Activated CD4-positive, alpha-beta T cell treated with anti-CD3 and anti-CD28 coated beads, Interleukin-2, Interleukin-4, amounts not matched to agents 100 ng/mL and 50 ng/mL, durations not matched to agents 16 hours and 8 hours (primary cell): ENCODE measurements at places on chromosomes 3 and 15.

GRCh38 chr15:47888385-47889100 lies 171.2 kb downstream of the SEMA6D start:
- no peak for DNase-seq

DNA sequence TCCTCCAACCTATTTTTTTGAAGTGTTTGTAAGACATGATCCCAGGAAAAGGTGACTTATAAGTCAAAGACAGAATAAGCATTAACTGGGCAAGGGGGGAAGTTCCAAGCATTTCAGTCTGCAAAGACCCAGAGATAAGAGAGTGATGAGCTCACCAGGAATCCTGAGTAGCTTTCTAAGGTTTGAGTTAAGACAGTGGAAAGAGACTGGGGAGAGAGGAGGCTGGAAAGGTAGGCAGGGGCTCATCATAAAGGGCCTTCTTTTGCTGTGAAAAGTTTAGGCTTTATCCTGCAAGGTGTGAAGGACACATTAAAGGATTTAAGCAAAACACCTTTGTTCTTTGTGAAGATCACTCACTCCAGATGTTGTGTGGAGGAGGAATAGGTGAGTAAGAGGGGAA lies 438.8 kb downstream of the CHL1 start:
- no peak for DNase-seq

DNA sequence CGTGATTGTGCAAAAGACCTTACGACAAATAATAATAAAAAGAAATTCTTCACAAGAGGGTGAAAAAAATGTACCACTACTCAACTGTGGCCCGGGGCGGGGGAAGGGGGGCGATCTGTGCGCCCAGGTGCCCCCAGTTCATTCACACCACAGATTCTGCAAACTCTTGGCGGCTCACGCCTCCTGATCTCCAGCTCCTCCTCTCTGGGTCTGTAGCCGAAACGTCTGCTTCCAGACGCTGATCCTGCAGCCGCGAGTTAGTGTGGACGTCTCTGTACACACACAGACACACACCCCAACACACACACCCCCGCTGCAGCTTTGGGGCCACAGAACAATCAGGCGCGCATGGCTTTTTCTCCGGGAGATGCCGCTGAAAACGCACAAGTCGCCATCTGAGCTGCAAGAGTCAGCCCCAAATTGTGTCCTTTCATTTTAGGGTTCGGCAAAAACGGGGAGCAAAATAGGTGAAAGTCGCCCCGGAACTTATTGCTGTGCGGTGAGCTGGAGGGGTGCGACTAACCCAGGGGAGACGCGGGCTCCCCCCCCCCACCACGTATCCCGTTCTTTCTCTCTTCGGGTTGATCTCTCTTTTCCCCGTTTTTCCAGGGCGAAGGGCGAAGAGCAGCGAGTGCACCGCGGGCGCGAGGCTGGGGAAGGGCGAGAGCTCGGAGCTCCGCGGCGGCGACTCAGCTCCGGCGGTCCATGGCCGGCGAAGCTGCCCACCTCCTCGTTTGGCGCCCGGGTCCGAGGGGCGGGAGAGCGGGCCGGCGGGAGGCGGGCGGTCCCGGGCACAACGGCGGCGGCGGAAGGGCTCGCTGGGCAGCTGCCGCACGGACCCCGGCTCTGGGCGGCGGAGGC lies 505 bp upstream of the WNT5A start:
- no peak for DNase-seq

GRCh38 chr15:63226155-63226883 lies 36.9 kb downstream of the RAB8B start:
- DNase-seq, result no peak

DNA sequence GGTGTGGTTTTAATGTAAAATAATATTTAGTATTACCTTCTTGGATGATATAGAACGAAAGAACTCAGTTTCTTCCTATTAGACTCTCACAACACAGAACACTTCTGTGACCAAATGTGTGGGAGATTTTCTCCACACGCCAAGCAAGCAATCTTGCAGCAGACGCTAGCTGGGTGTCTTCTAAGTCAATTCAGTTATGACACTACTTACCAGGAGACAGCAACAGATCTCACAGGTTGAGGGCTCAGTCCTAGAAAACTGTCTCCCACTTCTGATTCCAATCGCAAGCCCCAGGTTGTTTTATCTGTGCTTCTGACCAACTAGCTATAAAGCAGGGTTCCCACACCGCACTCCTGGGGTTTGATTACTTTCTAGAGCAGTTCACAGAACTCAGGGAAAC lies 41.2 kb downstream of the HERC1 start:
- no peak for DNase-seq

GRCh38 chr3:58840949-58841348 lies 174.4 kb upstream of the FAM3D start:
- DNase-seq, result no peak

DNA sequence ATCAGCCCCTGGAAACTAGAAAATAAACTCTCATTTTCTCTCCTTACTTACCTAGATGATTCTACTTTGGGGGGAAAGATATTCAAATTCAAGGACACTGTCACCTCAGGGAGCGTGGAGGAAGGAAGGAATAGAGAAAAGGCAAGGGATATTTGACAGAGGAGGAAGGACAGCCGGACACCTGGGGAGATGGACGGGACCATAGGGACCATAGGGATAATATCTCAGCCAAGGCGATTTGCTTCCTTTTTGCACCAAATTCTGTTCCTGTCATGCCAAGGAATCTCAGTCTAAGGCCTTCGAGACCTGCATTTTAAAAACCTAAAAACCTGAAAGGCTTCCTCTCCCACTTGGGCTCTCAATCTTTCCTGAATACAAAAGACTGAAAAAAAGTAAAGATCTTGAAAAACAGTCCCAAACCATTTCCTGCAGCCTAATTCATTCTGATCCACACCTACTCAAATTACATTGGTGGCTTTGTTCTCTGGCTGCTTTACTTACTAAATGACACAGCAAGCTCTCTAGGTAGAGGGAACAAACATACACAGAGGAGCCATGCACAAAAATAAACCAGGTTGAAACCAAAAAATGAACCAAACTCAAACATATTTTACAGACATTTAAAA lies 73.9 kb upstream of the SLC24A5 start:
- DNase-seq, result no peak

- no peak for DNase-seq
Observed at GRCh38 chr3:99503350-99503749, 135.0 kb upstream of the COL8A1 start.

DNA sequence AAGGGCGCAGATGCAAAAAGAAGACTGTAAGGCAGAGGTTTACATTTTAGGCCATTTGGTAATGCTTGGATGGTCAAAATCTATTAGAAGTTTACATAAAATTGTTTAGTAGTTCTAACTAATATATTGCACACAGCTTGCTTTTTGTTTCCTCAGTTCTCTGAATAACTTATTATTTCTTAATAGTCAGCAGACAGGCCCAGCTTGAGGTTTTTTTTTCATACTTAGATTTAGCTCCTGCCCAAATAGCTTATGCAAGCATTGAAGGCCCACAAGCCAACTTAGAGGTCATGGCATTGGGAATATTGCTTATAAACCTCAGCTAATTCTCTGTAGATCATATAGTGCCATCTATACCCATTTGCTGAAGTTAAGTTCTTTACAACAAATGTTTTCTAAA lies 172.5 kb downstream of the RAP2B start:
- DNase-seq, result no peak

DNA sequence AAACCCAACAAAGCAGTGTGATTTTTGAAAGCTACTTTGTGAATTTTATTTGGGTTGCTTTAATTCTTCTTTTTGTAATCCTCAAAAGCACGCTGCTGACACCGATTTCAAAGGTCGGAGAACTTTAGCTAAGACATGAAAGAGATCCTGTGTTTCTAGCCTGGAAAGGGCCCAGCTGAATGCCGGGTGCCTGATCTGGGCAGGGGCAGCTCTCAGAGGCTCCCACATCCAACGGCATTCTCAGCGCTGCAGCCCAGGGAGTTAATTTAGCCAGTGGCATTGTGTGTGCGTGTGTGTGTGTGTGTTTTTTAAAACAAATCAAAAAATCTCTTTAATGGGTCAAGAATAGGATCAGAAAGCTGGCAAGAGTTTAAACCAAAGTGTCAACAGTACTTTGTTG lies 6.6 kb downstream of the RBP1 start:
- DNase-seq, result no peak

GRCh38 chr3:14923476-14923875 lies 23.9 kb upstream of the NR2C2 start:
- no peak for DNase-seq

GRCh38 chr15:64152507-64153387 lies 1.2 kb downstream of the SNX22 start:
- DNase-seq, result no peak

DNA sequence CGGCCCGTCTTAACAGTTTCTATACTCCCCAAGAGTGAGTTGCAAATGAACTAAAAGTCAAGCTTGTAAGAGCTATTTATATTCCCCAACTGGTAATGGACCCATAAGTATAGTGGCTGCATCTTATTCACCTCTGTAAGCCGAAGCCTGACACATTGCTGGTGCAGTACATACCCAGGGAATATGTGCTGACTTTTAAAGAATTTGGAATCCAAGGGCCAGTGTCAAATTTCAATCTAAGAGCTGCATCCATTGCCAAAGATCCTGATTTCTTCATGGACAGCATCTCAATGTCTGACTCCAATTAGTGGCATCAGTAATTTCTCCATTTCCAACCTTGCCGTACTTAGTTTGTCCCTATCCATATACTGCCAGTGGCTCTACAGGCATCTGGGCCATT lies 42.0 kb downstream of the FRMD4B start:
- DNase-seq, result no peak

- no peak for DNase-seq
Observed at GRCh38 chr3:72548461-72548860, 299.8 kb downstream of the SHQ1 start.

- DNase-seq, result no peak
Observed at GRCh38 chr3:988785-989184, 104.0 kb upstream of the CNTN6 start.

- no peak for DNase-seq
Observed at GRCh38 chr3:53153980-53154379, 7.0 kb upstream of the PRKCD start.

- no peak for DNase-seq
Observed at GRCh38 chr3:153414982-153415381, 253.0 kb downstream of the RAP2B start.

DNA sequence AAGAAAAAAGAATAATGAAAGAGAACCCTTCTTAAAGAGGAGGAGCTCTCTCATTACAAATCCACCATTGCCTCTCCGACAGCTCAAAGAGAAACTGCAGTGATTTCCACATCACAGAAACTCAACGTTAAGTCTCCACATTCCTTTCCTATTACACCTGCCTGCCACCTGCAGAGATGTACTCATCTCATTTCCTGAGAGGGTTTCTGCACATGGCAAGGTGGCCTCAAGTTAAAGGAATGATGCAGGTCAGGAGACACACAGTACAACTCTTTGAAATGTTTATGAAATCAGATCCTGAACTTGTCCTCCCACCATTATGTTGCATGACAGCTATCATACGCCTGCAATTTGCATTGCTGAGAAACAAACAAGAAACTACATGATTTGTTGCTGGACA lies 458.4 kb upstream of the ADAMTS9 start:
- no peak for DNase-seq

GRCh38 chr15:49059491-49059890 lies 13.2 kb upstream of the SECISBP2L start:
- no peak for DNase-seq

DNA sequence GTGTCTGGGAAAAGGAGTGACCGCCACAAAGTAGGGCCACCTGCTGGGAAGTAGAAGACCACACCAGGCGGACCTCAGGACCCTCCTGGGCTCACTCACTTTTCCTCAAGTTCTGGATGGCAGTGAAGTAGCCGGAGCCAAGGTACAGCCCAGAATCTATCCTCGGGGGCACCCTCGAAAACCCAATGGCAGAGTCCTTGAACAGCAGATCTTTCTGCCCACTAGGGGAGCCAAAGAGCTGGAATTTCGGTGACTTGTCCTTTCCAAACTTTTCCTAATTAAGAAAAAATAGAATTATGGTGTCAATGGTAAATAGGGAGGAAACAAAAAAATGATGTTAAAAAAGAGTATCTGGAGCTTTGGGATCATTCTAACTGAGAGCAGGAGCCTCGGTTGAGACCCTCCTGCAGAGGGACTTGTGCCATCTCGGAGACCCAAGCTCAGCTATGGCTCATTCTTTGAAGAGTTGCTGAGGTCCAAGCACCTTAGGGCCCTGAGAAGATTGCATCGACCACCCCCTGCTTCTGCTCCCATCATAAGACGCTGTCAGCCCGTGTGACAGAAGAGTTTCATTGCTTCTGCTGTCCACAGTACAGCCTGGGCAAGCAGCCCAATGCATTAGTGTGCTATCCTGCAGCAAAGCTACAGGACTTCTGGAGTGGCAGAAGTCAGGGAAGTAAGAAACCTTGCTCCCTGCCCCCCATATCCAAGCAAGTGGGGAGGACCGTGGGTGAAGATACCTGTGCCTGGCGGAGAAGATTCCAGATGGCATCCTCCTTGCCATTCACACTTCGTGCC lies 14.8 kb downstream of the LTF start:
- DNase-seq, result no peak

GRCh38 chr3:23671851-23672589 lies 133.7 kb upstream of the UBE2E1 start:
- DNase-seq, result no peak

- no peak for DNase-seq
Observed at GRCh38 chr15:89679212-89679611, at the start of gene PLIN1. PLIN1 (minus strand) TSS chr15:89679367; CDS start chr15:89677489, 1,878 bp downstream.

- no peak for DNase-seq
Observed at GRCh38 chr3:49629451-49629850, 44.7 kb upstream of the APEH start.

GRCh38 chr3:141255846-141256261 lies 24.2 kb downstream of the PXYLP1 start:
- peak; percentile 60 for DNase-seq

- DNase-seq, result no peak
Observed at GRCh38 chr3:2823437-2824211, 286.6 kb downstream of the IL5RA start.

- peak; percentile 38 for DNase-seq
Observed at GRCh38 chr3:129195731-129196256, 12.1 kb upstream of the CNBP start.

- DNase-seq, result peak; percentile 22
Observed at GRCh38 chr3:12345141-12345561, 56.3 kb downstream of the PPARG start.

- no peak for DNase-seq
Observed at GRCh38 chr15:96406291-96406690, 75.8 kb downstream of the NR2F2 start.

DNA sequence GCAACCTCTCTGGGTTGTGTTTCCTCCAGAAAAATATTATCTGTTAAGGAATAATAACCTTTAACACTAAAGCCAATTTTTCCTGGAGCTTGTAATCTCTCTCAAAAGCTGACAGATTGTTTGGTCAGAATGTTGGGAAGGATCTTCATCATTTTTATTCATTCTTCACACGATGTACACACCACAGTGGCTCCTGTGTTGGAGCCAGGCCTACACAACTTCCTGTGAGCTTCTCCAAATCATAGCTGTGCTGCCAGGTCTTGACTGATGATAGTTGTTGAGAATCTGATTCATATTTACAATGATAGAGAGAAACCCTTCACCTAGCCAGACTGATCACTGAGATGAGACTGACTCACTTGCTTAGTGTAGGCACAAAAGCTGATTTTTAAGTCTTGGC lies 151.0 kb upstream of the ROBO2 start:
- no peak for DNase-seq

- no peak for DNase-seq
Observed at GRCh38 chr15:52440414-52440813, 88.3 kb downstream of the MYO5A start.

GRCh38 chr15:51114437-51115119 lies 19.9 kb upstream of the TNFAIP8L3 start:
- no peak for DNase-seq

GRCh38 chr3:27606537-27606936 lies 115.6 kb downstream of the EOMES start:
- DNase-seq, result no peak
